ENCODE measurements at places on chromosomes 7 and 10.

GRCh38 chr7:139321071-139321745 is 19.9 kb upstream of the FMC1 start:
- no peak for DNase-seq

- no peak for DNase-seq
These were observed 4.3 kb upstream of the LIPF start for GRCh38 chr10:88659725-88660597.

DNA sequence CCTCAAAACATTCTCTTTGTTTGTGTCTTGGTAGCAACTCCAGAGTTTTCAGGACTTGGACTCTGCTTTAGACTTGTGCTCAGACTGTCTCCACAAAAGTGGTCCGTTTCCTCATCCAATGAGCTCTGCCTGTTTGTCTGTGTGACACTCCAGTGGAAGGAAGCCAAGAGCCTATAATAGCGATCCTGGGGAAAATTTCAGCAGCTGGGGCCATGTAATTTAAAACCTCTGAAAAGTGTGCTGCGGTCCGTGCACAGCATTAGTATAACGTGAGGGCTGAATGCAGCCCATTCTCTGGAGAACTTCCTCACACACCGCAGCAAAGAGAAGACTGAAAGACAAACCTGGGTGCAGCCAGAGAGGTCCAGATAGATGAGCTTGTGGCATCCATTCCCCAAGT is at the start of gene LRRC17:
TSS of gene LRRC17 (plus strand) at position 259 of the 400 bp plus-strand sequence. CDS start 20,914 bp downstream, outside the sequence.
- DNase-seq, result no peak

DNA sequence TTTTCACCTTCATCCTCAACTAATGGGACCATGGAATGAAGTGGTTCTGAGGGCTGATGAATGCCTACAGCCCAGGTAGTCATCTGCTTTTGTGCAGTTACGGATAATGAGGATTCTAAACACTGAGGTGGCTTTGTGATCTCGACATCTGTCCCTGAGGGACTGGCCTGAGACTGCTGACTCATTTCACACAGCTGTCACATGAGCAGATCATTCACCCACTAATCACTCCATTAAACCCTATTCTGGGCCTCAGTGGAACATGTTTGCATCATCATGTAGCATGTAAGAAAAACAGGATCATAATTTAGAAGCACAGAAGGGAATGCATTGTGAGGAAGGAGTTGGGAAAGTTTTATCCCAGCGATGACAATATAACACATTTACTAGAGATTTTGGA is 79.4 kb upstream of the FEZF1 start:
- DNase-seq, result no peak

DNA sequence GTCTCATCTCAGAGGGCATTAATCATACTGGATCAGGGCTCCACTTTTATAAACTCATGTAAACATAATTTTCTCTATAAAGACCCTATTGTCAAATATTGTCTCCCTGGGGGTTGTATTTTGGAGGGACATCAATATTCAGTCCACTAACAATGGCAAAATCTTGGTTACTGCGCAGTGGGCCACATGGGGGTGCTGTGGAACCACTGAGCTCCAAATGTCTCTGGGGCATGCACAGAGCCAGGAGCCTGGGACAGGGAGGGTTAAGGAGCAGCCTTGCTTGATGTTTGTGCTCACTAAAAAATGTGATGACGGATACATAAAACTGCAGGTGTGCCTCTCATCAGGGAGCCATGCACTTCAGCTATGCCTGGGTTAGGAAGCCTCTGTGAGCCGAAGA is 62.1 kb upstream of the PRSS58 start:
- DNase-seq, result peak; percentile 14

DNA sequence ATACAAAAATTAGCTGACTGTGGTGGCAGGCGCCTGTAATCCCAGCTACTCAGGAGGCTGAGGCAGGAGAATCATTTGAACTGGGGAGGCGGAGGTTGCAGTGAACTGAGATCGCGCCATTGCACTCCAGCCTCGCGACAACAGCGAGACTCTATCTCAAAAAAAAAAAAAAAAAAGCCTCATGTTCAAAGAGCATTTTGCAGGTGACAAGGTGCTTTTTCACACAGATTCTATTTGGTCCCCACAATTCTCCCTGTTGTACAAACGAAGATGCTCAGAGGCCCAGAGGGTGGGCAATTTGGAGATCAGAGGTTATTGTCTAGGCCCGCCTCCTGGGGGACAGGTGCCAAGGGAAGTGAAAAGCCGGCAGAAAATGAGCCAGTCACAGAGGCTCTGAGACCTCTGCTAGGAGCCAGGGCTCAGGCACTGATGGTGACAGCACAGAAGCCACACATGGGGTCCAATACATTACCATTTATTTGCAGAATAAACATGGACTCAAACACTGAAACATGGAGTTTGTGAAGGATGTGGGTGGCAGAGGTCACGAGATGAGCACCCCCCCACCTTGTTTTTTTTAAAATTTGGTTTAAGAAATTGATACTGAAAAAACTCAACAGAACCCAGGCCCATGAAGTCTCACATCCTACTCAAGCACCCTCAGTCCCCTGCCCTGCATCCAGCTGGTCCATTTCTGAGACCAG is 882 bp upstream of the GAL3ST4 start:
- DNase-seq, result no peak

DNA sequence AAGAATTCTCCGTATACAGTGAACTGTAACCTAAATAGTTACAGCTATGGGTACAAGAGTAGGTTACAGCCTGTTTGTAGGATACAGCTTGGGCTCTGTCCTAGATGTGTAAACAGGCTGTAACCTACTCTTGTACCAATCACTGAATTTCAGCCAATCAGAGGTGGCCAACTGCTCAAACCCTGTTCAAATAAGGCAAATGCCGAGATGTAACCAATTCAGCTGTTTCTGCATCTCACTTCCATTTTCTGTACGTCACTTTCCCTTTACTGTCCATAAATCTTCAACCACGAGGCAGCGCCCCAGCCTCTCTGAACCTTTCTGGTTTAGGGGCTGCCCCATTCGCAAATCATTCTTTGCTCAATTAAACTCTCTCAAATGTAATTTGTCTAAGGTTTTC is 8.3 kb upstream of the MMP21 start:
- no peak for DNase-seq

- no peak for DNase-seq
These were observed 203.4 kb downstream of the SLC25A13 start for GRCh38 chr7:96118449-96119001.

DNA sequence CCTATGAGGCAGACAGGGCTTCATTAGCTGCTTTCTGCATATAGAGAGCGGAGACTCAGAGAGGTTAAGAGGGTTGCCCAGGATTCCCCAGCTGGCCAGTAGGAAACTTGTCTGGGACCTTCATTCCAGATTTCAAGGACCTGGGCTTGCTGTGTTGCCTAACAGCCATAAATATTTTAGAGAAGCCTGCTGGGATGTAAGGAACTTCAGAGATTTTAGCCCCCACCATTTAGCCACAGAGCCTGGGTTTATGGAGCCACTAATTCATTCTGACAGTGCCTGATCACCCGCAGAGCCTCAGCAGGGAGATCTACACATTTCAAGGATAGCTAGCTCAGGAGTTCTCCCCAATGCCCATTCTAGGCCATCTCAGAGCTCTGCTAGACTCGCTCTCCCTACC is 56.6 kb upstream of the TRUB1 start:
- DNase-seq, result no peak

GRCh38 chr7:128913870-128914565 is 3.5 kb upstream of the KCP start:
- DNase-seq, result no peak

DNA sequence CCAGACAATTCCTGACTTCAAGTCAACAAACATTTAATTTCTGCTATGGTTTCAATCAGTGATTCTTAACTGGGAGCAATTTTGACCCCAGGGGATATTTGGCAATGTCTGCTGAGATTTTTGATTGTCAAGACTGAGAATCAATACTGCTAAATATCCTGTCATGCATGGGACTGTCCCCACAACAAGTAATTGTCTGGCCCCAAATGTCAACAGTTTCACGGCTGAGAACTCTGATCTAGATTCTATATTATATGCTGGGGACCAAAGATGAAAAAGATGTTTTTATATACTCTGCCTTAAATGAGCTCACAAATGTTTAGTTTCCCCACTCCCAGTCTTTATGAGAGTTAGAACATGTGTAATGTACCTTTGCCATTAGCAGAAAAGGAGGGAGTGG is 19.2 kb downstream of the ANKRD7 start:
- DNase-seq, result no peak

DNA sequence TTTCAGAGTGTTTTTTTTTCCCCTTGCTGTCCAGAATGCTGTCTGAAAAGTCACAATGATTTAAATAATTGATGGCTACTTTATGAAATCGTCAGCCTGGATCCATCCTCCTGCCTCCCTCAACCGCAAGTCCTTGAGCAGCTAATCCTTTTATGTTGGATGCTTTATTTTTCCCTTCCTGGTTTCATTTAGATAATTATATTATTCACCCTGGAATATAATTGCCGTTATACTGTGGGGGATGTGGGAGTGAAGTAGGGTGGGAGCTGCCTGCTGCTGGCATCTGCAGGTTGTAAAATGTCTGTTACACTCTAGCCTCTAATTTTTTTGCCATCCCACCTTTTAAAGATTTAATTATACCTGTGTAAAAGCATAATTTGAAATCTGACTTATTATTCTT is 290.5 kb upstream of the LRGUK start:
- DNase-seq, result no peak

Data from stimulated activated CD8-positive, alpha-beta memory T cell treated with anti-CD3 and anti-CD28 coated beads, Interleukin-15, amount 100 ng/mL, for 48 hours (primary cell).